ENCODE measurements at places on chromosomes 7 and 10. TPM values are rescaled to one million over a fixed set of nuclear protein-coding genes. Genes with fewer than 3 reads are reported as not detected.

UNCX gene
- total RNA-seq: 1.9 TPM

STAM gene
- total RNA-seq: 37.4 TPM

PON1 gene
- total RNA-seq: not detected

UBE2D1 gene
- total RNA-seq: 18.6 TPM

CSGALNACT2 gene
- 18.6 TPM for total RNA-seq

CC2D2B gene
- not detected for total RNA-seq

OPALIN gene
- not detected for total RNA-seq

HTR5A gene
- not detected for total RNA-seq

ARMC3 gene
- not detected for total RNA-seq

NT5C3A gene
- total RNA-seq: 51.3 TPM

ACSM6 gene
- not detected for total RNA-seq

EGFR gene
- 0.59 TPM for total RNA-seq

GSTO2 gene
- 0.26 TPM for total RNA-seq

PTN gene
- total RNA-seq: 0.41 TPM
